ENCODE measurements at places on chromosomes 1 and 21.

DNA sequence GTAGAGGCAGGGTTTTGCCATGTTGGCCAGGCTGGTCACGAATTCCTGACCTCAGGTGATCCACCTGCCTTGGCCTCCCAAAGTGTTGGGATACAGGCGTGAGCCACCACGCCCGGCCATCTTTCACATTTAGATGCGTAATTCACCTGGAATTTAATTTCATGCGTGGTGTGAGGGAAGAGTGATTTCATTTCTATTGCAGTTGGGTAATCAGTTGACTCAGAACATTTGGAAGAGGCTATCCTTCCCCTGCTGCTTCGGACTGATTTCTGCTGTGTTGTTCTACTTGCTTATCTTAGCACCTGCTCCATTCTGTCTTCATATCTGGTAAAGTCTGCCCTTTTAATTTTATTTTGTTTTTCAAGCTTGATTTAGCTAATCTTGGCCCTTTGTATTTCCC is 19.1 kb downstream of the DIP2A start:
- DNase-seq = no peak

DNA sequence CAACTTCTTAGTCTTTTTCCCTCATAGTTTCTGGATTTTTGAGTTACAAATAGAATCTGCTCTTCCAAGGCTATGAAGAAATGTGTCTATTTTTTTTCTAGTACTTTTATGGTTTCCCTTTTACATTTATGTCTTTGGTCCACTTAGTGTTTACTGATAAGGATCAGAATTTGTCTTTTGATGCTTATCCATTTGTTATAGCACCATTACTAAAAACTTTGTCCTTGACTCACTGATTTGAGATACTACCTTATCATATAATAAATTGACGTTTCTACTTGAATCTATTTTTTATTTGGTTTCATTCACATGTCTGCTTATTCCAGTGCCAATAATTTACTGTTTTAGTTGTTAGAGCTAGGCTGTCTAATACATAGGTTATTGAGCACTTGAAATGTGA is 161.1 kb upstream of the DPYD start:
- DNase-seq = no peak

GRCh38 chr1:12460121-12460520 is 157.9 kb downstream of the DHRS3 start:
- DNase-seq = no peak

DNA sequence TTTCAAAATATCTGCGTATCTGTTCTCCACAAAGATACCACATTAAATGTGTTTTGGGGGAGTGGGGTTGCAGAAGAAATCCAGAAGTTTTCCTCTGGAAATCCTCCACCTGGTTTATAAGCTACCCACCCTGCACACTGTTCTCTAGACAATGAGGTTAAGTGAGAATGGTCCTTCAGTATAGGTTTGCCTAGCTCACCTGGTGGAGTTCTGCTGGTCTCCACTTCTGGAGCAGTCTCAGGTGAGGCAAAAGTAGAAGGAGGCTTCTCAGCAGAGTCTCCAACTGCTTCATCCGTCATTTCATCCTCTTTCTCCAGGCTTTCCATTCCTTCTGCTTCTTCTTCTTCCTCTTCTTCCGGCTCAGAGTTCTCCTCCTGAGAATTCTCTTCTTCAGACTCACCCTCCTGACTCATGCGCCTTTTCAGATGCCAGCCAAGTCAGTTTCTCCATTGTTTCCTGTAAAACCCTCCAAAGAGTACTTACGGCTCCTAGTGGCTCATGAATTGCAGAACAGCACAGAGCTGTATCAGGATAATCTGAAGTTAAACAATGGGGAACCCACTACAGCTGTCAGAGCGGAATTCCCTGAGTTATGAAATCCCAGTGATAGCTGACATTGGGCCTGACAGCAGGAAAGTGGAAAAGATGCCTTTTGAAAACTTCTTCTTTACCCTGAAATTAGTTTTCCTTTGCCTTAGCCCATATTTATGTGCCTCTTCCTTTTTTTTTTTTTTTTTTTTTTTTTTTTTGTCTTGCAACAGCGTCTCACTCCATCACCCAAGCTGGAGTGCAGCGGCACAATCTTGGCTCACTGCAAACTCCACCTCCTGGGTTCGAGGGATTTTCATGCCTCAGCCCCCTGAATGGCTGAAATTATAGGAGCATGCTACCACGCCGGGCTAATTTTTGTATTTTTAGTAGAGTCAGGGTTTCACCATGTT is 38.5 kb downstream of the MSTO1 start:
- no peak for DNase-seq

DNA sequence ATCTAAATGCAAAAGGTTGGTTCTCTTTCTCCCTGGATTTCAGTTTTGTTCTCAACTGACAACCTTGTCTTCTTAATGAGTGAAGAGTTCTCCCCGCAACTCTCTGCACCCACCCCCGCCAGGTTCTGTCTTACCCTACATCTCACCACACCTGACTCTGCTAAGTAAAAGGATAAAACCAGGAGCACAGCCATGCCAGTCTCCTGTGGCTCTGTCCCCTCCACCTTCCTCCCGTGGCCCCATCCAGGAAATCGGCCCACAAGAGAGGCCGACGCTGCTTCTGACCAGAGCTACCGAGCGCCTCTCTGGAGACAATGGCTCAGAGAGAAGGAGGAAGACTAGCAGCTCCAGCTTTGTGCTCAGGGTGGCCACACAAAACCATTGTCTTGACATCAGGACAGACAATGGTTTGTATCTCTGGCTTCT is 72.2 kb downstream of the PLEKHA6 start:
- no peak for DNase-seq

GRCh38 chr1:10325521-10325920 is 73.3 kb upstream of the PGD start:
- DNase-seq = no peak

GRCh38 chr1:233081735-233082134 is 131.3 kb downstream of the NTPCR start:
- no peak for DNase-seq

GRCh38 chr1:172609528-172609927 is 49.4 kb upstream of the FASLG start:
- no peak for DNase-seq

GRCh38 chr1:162363823-162364222 is 12.8 kb downstream of the SPATA46 start:
- no peak for DNase-seq

DNA sequence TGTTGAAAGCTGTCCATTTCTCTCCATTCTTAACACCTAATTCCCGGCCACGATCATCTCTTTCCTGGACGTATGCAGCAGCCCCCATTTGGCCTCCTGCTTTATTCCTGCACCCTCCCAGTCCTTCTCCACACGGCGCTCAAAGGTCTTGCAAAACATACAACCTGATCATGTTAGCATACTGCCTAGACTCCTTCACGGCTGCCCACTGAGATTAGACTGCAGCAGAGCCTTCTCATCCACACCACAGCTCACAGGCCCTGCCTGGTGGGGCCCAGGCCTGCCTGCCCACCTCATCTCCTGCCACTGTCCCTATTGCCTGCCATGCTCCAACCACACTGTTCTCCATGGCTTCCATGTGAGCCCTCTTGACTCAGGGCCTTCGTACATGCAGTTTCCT is 2.7 kb downstream of the GOLT1A start:
- no peak for DNase-seq

DNA sequence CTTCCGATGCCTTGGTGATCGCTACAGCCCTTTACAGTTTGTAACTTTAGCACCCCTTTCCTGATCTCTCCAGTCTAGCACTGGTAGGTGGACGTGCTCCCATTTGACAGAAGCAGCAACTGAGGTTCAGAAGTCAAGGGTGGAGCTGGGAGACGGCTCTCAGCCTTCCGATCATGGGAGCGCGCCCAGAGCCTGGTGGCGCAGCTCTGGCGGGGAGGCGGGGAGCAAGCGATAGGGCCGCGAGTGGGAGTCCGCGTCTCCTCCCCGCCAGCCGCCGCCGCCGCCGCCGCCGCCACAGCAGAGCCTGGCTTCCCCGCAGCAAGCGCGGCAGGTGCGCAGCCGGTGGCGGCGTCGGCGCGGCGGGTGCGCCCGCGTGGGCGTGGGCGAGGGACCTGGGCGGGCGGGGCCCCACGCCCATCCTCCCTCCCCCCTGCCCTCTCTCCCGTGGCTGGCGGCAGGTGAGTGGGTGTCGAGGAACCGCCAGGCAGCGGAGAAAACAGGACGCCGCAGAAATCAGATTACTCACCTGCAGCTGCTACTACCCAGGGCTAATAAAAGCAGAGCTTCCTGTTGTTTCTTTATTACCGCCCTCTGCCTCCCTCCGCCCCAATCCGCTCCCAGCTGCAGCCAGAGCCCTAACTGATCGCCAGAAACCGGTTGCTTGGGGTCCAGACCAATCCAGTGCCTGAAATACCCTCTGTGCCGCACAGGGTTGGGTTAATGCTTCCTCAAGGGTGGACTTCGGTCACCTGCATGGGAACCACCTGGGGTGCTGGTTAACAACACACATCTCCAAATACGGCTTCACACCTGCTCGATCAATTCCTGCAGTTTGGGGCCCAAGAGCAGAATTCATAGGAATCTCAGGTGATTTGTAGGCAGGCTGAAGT is 60.2 kb upstream of the ID3 start:
- no peak for DNase-seq

- DNase-seq = no peak
These were observed 24.7 kb downstream of the HSF2BP start for GRCh38 chr21:43634618-43635017.

DNA sequence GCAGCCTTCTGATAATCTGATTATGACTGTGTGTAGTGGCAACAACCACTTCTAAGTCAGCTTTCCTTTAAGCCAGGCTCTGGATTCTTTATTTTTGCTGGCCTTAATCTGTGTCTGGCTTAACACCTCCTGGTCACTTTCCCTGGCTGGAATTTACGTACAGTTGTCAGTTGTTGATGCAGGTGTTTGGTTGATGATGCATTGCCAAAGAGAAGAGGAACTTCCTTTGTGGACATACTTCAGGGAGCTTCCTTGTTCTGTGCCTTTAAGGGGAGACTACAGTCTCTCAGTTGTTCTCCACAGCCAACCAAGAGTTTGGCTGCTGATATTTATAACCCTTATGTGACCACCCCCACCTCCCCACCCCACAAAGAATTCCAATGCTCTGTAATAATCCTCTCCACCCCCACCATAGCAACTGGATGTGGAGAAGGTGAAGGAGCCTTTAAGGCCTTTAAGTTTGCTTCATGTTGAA is 96.0 kb upstream of the BMP8A start:
- DNase-seq = no peak

DNA sequence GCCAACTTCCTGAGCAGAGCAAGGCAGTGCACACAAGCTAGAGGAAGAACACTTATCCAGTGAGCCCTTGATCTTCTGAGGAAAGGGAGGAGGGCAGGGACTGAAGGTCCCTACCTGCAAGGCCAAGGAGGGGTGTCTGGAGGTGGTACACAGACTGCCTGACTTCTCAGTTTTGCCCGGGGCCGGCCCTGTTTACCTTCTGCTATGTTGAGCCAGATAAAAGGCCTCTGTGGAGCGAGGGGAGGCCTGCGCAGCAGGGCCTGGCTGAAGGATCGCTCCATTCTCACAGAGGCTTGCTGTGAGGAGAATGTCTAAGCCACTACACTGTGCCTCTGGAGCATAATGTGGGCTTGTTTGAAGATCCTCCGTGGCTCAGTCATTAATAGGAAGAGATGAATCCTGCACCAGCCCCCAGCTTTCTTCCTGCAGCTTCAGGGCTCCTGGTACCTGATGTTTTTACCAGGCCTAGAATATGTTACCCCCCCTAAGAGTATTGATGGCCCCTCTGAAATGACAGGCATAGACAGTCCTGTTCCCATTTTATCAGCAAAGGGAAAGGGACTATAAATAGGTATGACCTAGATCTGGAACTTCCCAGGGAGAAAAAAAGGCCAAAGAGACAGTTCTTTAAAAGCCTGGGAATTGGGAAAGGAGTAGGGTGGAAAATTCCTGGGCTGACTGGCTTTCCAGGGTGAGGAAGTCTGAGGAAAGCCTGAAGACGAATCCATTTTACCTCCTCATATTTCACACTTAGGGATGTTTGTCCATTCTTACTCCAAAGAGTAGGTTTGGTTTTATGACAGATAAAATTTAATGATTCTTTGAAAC is 4.7 kb downstream of the POGK start:
- no peak for DNase-seq

- no peak for DNase-seq
These were observed 151.5 kb upstream of the BACE2 start for GRCh38 chr21:41016472-41016871.

GRCh38 chr1:116310180-116310579 is 62.9 kb upstream of the ATP1A1 start:
- DNase-seq = no peak

DNA sequence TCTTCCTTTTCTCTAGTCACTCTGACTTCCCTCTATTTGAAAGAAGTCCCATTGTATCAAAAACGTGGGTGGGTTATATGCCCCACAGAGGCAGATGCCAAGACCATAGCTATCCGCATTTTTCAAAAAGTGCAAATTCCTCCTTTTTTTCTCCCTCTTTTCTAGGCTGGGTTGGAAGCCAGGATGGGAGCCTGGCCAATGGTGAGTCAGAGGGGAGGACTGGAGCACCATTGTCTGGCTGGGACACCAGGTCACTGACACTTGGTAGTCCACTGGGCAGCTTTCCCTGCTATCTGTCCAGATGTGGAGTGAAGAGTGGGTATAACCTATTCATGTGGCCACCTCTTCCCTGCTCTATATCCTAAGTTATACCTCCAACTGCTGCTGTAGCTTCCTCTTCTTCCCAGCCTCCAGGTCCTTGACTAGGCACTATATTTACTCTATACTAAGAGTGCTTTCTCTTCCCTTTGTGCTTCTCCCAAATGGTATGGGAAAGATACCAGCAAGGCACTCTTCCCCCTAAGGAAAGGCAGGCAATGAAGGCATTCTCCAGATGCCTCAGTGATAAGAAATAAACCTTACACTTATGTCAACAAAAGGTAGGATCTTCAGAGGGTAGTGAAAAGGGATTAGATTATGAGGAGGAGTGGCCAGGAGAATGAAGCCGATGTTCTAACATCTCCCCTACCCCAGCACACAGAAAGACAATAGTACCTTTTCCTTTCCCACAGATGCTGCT is 12.9 kb downstream of the PI4KB start:
- DNase-seq = no peak

DNA sequence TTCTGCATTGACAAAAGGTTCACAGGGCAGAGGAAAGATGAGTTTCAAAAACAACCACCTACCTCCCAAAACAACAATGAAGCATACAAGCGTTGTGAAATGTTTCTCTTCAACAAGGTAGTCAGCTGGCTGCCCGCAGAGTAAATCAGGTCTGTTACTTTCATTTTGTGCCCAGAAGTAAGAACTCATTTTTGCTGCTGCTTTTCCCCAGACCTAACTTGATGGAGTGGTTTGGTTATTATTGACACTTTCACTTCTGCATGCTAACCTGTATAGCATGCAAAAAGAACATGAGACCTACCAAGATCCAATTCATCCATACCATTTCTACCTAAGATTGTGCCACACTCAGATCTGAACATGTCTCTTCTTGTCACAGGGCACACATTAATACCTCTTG is 1.3 kb downstream of the SLC9C2 start:
- DNase-seq = no peak

GRCh38 chr21:23574932-23575331 is 2032.3 kb downstream of the MRPL39 start:
- DNase-seq = no peak

- no peak for DNase-seq
These were observed 12.1 kb downstream of the EPHA10 start for GRCh38 chr1:37752583-37753471.
